ENCODE measurements at places on chromosomes 5 and 9. TPM values are rescaled to one million over a fixed set of nuclear protein-coding genes. Genes with fewer than 3 reads are reported as not detected.

Gene AQP3
- 0.15 TPM for polyA plus RNA-seq

Gene ZNF354C
- polyA plus RNA-seq = 0.31 TPM

GRCh38 chr5:19058216-19058615 lies 929.8 kb downstream of the CDH18 start:
- no peak overlapping the region for H3K4me3 ChIP-seq
- H3K36me3 ChIP-seq = no peaks in the 10 kb centered on the region
- no peak for DNase-seq
- H3K27me3 ChIP-seq = no peaks in the 10 kb centered on the region
- H3K27ac ChIP-seq = no peak overlapping the region

- peak; percentile 4 for DNase-seq
- no peak overlapping the region for H3K27ac ChIP-seq
- H3K36me3 ChIP-seq = no peaks in the 10 kb centered on the region
- H3K4me1 ChIP-seq = peaks cover 8% of the 10 kb centered on the region
Measured at GRCh38 chr9:131946180-131946579, 133.5 kb downstream of the MED27 start.

Gene EIF4E1B
- not detected for polyA plus RNA-seq

DNA sequence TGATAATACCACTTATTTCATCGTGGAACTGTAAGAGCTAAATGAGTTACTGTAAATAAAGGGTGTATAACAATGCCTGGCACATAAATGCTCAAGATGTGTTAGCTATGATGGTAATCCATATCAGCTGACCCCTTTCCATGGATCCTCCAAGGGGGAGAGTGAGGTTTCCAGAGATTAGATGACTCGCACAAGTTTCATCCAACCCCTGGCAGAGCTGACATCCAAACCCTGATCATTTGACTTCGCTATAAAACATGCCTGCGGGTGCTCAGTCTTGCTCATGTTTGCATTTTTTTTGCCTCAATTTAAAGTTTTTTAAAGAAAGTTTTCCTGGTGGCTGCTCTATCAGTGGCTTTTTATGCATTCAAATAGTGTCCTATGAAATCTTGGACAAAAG lies 145.7 kb upstream of the SMIM23 start:
- no peak for DNase-seq
- H3K4me3 ChIP-seq = no peak overlapping the region
- H3K36me3 ChIP-seq = no peaks in the 10 kb centered on the region
- H3K4me1 ChIP-seq = peaks cover 7% of the 10 kb centered on the region
- H3K27ac ChIP-seq = no peak overlapping the region
- H3K27me3 ChIP-seq = no peaks in the 10 kb centered on the region

DNA sequence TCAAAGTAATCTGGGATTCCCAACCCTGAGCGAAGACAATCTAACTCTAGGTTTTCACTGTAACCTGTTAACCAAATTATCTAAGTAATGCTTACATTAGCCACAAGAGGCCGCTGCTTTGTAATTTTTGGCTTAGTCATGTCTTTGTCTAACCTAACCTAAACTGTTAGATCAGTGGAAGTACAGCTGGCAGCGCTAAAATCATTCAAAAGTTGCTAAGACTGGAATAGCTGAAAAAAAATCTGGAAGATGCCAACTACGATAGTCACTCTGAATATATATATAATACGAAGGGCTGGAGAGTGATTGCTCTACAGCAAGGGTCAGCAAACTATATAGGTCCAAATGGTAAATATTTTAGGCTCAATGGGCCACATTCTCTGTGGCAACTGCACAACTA lies 60.2 kb downstream of the FBXO38 start:
- peaks cover 59% of the 10 kb centered on the region for H3K36me3 ChIP-seq
- DNase-seq = peak; percentile 48
- no peaks in the 10 kb centered on the region for H3K4me1 ChIP-seq

DNA sequence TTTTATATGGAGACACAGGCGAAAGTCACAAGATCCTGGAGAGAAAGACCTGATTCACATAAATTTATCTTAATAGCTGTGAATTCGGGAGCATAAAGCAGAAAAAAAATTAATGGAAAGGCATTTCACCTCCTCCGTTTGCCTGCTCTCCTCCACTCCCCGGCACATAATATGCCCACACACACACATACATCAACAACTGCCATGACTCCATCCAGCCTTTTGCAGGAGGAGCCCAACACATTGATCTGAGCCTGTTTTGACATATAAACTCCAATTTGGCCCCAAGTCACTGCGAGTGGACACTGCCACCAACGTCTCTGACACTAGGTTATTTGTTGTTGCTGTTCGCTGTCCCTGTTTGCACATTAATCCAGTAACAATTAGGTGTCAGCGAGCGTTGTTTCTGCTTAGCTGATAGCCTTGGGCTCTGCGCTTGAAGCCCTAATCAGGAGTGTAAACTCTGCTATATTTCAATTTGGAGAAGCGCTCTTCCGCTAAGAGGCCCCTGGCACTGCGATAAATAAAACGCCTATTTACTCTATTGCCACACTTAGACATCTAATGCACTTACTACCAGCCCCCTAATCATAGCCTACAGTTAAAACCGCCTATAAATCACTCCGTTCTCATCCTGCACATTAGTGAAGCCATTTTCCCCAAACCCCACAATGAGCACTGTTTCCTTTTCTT lies 195.8 kb upstream of the TBCA start:
- peak overlapping the region; percentile 7 for H3K4me3 ChIP-seq
- no peak overlapping the region for H3K27ac ChIP-seq
- peaks cover 79% of the 10 kb centered on the region for H3K27me3 ChIP-seq
- no peaks in the 10 kb centered on the region for H3K36me3 ChIP-seq
- DNase-seq = no peak

- DNase-seq = no peak
- no peaks in the 10 kb centered on the region for H3K27me3 ChIP-seq
Measured at GRCh38 chr5:93681432-93681831, 60.0 kb downstream of the POU5F2 start.

DNA sequence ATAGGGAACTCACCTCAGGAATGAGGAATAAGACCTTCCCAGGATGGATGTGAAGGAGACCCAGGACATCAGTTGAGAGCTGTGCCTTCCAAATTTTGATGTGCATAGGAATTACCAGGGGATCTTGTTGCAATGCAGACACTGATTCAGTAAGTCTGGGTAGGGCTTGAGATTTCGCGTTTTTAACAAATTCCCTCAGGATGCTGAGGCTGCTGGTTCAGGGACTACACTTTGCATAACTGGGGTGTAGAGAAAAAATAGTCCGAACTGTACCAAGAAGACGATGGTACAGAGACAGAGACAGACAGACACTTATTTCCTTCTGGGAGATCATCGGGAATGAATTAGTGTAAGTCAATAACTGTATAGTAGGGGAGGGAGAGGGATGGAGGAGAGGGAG lies 82.3 kb upstream of the FREM1 start:
- no peak for DNase-seq
- H3K27me3 ChIP-seq = no peaks in the 10 kb centered on the region

Gene DELE1
- 47.3 TPM for polyA plus RNA-seq

GRCh38 chr5:346229-346935 lies 24.9 kb downstream of the AHRR start:
- H3K36me3 ChIP-seq = no peaks in the 10 kb centered on the region
- H3K27ac ChIP-seq = no peak overlapping the region
- H3K4me1 ChIP-seq = no peaks in the 10 kb centered on the region
- H3K4me3 ChIP-seq = no peak overlapping the region
- H3K27me3 ChIP-seq = peaks cover 33% of the 10 kb centered on the region

Gene INSL4
- polyA plus RNA-seq = not detected

DNA sequence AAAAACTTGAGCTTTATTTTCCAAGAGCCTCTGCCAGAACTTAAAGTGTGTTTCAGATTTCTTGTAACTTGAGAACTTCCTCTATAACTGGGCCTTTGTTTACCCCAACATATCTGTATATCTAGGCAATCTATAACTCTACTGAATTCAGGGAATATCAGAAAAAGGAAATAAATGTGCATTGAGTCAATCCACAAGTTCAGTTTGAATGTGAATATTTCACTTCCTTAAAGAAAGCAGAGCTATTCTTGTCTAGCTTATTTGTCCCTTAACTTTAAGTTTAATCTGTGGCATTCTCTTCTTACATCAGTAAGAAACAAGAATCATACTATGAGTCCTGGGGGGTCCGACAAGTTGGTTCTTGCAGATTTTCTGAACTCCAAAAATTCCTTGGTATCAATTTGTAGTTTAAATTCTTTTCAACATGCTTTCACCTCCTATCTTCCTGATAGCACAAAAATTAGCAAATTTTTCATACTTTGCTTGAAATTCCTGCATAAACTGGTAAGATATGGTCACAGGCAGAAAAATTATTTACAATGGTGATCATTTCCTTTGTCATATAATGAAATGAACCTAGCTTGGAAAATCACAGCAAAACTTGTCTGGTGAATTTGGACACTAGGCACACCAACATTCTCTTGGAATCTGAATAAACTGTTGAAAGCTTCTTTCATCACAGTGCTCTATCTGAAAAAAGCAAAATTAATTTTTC lies 19.8 kb upstream of the ITGA1 start:
- H3K4me1 ChIP-seq = no peaks in the 10 kb centered on the region
- no peaks in the 10 kb centered on the region for H3K27me3 ChIP-seq
- H3K27ac ChIP-seq = no peak overlapping the region
- H3K4me3 ChIP-seq = no peak overlapping the region
- DNase-seq = no peak

Gene PCDHB3
- not detected for polyA plus RNA-seq

DNA sequence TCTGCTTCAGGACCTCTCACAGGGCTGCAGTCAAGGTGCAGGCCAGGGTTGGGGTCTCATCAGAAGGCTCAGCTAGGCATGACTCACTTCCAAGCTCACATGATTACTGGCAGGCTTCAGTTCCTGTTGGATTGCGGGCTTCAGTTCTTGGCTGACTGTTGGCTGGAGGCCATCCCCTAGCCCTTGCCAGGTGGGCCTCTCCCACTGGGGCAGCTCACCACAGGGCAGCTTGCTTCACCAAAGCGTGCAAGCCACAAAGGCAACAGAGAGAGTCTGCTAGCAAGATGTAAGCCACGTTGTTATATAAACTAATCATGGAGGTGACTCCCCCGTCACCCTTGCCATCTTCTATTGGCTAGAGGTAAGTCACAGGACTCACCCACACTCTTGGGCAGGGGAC lies 14.4 kb downstream of the CPLX2 start:
- no peaks in the 10 kb centered on the region for H3K36me3 ChIP-seq

- H3K4me3 ChIP-seq = no peak overlapping the region
- DNase-seq = no peak
- no peak overlapping the region for H3K27ac ChIP-seq
Measured at GRCh38 chr9:70987986-70988385, 133.4 kb downstream of the TRPM3 start.

Gene NR6A1
- polyA plus RNA-seq = 2.9 TPM

DNA sequence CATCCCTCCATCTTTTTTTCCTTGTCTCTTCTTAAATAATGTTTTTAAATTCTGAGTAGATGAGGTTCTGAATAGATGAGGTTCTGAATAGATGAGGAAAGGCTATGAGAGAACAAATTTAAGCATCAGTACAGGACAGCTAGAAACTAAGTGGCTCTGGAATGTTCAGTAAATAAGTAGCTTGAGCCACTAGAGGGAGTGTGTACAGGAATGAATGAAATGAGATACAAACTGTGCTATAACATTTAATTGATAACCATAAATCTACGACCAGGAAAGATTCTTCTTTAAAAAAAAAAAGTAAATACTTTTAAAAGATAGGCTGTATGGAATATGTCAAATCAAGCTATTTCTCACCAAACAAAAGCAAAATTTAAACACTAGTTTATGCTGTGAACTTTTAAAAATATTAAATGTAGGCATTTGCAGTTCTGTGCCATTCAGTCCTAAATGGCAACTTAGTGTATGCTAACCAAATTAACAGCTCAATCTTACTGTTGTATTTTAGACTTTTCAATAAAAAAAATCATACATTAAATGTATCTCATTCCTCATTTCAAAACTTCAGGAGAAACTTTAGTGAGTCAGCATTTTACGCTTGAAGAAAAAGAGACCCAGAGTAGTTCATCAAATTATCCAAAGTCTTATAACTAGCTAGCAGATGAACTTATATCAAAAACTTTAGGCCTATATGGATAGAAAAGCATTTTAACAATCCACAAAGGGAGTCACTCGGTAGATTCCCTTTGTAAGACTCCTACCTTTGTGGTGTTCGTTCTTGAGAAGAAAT lies 70.4 kb upstream of the SNX2 start:
- no peaks in the 10 kb centered on the region for H3K27me3 ChIP-seq
- peak; percentile 48 for DNase-seq
- H3K4me1 ChIP-seq = no peaks in the 10 kb centered on the region
- no peaks in the 10 kb centered on the region for H3K36me3 ChIP-seq

DNA sequence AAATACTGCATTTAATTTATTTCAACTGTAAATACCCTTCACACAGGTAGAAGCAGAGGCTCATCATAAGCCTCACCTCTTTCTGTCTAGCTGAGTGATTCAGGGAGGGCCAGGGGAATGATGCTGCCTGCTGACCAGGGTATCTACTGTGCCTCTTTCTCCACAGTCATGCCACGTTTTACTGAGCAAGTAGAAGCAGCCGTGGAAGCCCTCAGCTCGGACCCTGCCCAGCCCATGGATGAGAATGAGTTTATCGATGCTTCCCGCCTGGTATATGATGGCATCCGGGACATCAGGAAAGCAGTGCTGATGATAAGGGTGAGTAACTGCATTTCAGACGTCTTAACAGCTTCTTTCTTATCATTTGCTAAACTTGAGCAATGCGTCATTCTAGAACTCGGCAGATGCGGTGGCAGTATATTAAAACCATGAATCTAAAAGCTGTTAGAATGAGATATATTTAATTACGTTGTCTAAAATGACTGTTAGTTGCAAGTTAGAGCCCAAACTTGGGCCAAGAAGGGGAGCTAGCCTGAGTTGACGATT lies 50.0 kb upstream of the LRRTM2 start:
- H3K4me3 ChIP-seq = no peak overlapping the region
- no peak for DNase-seq
- H3K36me3 ChIP-seq = peaks cover 61% of the 10 kb centered on the region
- H3K27me3 ChIP-seq = no peaks in the 10 kb centered on the region
- H3K4me1 ChIP-seq = no peaks in the 10 kb centered on the region

DNA sequence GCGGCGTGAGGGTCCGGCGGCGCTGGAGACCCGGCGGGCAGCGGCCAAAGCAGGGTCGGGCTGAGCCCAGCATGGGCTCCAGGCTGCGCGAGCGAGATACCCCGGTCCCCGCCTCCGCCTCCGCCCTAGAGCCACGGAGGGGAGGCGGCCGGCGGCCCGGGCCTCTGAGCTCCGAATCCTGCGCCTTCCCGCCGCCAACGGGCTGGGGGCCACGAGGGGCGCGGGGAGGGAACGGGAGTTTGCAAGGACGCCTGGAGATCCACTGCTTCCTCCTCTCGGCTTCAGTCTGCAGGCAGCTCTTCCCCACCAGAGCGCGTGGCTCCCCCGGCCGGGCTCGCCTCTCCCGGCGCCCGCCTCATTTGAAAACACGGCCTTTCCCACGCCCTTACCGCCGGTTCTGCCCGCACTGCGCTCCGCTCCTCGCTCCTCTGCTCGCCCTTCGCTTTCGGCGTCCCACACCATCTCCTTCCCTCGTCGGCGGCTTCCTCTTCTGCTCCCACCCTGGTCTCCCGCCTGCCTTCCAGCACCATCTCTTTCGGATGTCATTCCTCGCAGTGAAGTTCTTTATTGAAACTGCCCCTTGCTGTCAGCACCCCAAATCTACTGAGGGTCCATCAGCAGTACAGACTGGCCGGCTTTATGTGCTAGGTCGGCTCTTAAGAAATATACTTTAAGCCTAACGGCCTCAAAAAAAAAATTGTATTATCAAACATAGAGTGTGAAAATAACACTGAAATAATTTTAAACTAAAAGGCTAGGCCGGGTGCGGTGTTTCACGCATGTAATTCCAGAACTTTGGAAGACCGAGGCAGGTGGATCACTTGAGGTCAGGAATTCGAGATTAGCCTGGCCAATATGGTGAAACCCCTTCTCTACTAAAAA lies 105.0 kb upstream of the FAM120A start:
- H3K4me3 ChIP-seq = no peak overlapping the region
- no peaks in the 10 kb centered on the region for H3K36me3 ChIP-seq
- DNase-seq = no peak
- peaks cover 27% of the 10 kb centered on the region for H3K27me3 ChIP-seq
- no peak overlapping the region for H3K27ac ChIP-seq

Gene ICE1
- polyA plus RNA-seq = 2.8 TPM

Gene CDX1
- polyA plus RNA-seq = not detected

Measured in CD14-positive monocyte (primary cell).